Stimulated activated CD8-positive, alpha-beta memory T cell treated with anti-CD3 and anti-CD28 coated beads, Interleukin-4, amount 100 ng/mL, for 48 hours (primary cell): ENCODE measurements at places on chromosomes 6 and 20.

DNA sequence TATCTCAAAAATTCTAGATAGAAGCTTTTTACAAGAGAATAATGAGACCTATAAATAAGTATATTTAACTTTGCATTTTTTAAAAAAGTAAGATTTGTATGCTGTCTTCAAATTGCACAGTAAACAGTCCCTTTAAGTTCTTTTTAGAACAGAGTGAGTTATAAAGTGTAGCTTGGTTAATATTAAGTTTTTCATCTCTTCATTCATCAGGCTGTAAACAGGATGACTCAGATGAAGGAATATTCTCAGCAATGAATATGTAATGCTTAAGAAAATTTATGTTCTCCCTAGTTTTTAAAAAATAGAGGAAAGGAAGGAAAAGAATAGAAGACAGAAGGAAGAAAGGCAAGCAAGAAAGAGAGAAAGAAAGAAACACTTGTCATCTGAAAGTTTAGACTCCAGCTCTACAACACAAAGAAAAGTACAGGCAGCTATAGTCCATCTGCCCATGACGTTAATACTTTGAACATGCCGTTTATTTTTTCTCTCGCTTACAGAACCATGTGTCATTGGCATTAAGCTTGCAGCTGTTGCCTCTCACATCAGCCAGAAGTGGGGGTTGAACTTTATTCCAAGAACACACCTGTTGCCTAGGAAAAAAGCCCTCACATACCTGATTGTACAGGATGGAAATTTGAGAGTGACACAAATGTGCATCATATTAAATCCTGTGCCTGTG is 36.1 kb downstream of the CAP2 start:
- DNase-seq: no peak

DNA sequence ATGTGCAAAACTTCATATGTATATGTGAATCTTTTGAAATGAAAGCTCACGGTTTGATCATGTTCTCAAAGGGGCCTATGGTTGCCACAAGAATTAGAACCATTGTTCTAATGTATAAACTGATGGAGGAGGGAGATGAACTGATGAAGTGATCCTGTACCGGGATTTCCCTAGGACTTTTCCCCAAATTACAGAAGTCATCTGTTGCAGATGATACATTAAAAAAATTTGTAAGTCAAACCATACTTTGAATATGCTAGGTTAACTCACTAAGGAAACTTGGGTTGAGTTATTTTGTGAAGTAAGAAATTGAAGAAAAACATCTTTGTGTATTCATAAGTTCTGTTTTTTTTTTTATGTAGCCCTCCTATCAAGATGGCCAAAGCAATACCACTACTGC is 33.9 kb upstream of the RNF144B start:
- DNase-seq: no peak

- DNase-seq: no peak
Observed at GRCh38 chr6:150420926-150421325, 52.1 kb downstream of the IYD start.

DNA sequence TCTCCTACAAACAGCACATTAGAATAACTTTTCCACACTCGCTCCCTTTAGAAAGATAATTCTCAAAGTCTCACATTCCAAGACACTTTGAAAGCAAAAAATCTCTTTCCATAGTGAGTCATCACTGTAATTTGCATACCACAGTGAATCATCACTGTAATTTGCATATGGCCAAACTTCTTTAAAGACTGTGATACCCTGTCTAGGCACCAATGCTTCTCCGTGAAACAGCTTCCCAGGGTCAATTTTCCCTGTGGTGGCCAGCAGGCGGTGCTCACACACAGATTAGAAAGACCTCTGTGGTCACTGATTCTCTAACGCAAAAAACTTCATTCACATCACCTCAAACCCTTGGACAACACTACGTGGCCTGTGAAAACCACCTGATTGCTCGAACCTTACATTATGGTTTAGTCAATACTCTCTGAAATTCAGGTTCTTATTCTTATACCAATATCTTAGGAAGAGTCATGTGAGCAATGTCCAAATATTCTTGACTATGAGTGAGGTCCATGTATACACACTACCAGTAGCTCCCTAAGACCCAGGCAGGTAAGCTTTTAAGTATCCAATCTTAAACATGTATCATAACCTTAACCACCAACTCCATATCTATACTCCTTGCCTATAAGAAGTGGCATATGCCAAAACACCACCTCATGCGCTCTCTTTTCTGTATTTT is 78.5 kb upstream of the PHACTR1 start:
- DNase-seq: peak; percentile 62

DNA sequence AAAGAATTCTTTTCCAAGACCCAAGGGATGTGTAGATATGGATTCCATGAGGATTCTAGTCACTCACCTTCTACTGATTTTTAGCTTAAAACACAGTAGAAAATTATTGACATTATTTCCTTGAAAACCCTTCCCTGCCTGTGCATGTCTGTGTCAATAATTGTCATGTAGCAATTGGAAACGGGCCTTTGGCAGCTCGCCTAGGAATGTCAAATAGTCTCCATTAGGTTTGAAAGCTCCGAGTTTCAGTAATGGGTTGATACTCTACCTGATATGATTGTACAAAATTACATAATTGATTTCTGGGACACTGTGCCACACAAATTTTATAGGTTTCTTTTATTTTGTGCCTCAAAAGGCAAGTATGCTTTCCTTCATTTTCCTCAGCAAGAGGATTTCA is 515.2 kb upstream of the ARID1B start:
- DNase-seq: no peak

DNA sequence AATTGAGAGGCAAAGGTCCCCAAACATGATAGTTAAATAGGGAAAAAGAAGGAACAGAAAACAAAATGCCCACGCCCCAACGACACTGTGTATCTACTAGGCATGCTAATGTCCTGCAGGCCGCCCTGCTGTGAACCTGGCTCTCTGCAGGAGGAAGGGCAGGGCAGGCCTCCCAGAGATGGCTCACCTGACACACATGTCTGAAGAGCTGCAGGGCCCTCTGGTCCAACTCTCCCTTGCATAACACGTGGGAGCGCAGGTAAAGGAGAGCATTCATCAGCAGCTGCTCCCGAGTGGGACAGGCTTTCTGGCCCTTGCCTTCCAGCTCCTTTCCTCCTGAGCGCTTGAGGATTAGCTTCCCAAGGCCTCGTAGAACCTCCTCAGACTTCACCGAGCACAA is 53.7 kb upstream of the LYRM2 start:
- DNase-seq: no peak

DNA sequence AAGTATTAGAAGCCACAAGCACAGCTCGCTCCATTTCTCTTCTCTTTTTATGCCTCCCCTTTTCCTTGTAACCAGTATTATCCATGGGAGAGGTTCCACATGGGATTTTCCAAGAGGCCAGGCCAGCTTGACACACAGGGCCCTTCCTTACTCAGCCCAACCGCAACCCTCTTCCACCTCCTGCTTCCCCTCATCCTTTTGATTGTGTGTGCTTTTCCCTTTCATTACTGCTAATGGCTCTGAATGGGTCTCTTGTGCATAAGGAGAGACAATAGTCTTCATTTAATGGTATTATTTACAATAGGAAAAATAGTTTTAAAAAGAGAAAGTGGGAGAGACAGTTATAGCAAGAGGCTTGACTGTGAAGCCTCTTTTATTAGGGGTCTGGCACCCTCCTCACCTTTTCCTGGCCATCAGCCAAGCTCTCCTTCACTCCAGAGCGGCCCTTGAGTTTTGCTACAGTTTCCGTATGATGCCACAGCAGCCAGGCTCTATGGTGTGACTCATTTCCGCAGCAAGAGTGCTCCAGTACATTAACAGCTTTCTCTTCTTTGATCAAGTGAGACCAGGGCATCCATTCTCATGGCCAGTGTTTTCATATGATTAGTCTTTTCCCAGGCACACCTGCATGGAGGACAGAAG is 579.5 kb downstream of the TFAP2B start:
- DNase-seq: no peak

GRCh38 chr20:434221-434620 is 26.1 kb downstream of the RBCK1 start:
- no peak for DNase-seq

GRCh38 chr6:111478749-111479148 is 4.3 kb downstream of the REV3L start:
- no peak for DNase-seq

- no peak for DNase-seq
Observed at GRCh38 chr6:75300531-75300855, 15.9 kb upstream of the TMEM30A start.

DNA sequence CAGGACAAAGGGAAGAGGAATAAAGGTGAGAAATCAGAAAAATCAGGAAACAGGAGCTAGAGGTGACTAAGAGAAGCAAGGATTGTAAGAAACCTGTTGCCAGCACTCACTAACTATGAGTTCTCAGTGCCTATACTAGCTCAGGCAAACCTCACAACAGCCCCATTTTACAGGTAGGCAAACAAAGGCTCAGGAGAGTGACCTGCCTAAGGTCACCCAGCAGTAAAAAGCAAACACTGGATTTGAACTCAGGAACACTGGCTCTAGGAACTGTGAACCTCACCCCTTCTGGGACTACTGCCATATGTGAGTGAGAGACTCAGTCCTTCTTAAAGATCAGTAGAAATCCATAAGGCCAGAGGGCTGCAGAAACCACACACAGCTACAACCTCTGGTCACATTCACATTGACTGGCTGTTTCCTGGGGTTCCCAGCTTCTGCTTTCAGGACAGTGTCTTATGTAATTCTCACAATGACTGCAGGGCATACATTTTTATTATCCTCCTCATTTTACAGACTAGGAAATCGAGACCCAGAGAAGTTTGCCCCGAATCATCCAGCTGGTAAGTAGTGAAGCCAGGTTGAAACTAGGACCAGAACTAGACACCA is 80.7 kb upstream of the MAFB start:
- DNase-seq: no peak

- DNase-seq: no peak
Observed at GRCh38 chr6:125203395-125203794, 49.8 kb downstream of the TPD52L1 start.

DNA sequence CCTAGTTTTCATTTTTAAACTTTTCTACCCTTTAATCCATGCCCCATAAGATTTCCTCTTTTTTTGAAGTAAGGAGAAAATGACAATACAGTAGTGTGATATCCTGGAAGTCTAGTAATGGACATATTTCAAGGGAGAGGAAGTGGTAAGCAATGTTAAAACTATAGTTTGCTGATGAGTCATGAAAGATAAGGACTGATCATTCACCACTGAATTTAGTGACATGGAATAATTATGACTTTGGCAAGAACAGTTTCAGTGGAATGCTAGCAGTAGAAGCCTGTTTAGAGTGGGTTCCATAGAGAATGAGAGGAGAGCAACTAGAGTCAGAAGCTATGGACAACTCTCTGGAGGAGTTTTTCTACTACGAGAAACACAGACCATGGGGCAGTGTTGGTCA is 24.9 kb upstream of the SLC2A12 start:
- no peak for DNase-seq

GRCh38 chr6:82878812-82879211 is 186.8 kb downstream of the UBE3D start:
- no peak for DNase-seq

DNA sequence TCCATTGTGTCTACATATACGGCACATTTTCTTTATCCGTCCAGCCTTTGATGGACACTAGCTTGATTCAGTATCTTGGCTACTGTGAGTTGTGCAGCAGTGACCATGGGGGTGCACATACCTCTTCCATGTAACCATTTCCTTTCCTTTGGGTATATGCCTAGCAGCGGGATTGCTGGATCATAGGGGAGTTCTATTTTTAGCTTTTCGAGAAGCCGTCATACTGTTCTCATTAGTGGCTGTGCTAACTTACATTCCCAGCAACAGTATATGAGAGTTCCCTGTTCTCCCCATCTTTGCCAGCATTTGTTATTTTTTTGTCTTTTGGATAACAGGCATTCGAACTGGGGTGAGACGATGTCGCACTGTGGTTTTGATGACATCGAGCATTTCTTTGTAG is 395.0 kb downstream of the SMOC2 start:
- DNase-seq: no peak

DNA sequence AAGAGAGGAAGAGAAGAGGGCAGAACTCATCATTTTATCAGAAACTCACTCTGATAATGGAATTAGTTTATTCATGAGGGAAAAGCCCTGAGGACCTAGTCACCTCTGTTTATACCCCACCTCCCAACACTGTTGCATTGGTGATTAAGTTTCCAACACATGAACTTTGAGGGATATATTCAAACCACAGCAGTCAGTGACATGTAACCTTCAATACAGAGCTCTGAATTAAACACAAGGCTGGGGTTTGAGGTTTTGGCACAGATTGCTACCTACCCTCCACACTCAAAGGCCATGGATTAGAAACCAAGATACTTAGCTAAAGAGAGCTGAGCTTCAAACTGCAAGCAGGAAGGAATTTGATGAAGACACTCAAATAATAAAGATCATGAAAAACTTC is 48.5 kb upstream of the MOCS1 start:
- DNase-seq: no peak

GRCh38 chr20:61515922-61516321 is 263.9 kb downstream of the CDH4 start:
- no peak for DNase-seq

- DNase-seq: no peak
Observed at GRCh38 chr6:154605178-154605881, 94.8 kb upstream of the CNKSR3 start.
